ENCODE measurements at places on chromosomes 7 and 10.

DNA sequence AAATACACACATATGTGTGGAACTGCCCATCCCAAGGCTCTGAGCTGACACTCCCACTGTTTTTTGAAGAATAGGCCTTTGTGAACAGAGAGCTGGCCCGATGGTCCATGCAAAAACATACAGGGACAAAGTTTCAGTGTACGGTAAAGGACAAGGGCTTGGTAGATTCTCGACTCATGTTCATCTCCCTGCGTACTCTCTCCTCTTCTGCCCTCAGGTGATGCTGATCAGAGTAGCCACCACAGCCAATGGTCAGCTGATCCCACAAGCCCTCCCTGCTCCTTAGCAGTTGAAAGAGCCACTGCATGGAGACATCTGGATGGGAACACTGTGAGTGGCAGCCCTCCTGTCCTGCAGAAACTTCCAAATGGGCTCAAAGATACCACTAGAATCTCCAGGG lies 23.1 kb upstream of the C10orf71 start:
- no peak for DNase-seq

DNA sequence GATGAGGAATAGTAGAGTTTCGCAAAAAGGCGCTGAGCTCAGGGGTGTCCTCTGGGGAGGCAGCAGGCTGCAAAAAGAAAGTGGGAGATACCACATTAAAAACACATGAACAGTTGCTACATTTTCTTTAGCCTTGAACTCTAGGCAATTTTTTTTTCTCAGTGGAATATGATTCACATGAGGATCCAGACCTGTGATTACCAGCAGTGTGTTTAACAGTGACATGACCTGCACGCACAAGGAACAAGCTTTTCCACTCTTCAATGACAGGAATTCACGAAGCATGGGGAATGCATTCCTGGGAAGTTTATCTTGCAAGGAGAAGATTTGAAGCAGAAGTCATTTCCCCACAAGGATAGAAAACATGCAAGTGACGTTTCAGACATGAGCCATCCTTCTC lies 161.6 kb downstream of the ITGA8 start:
- peak; percentile 71 for DNase-seq

- DNase-seq: no peak
Measured at GRCh38 chr10:12649012-12649584, 299.8 kb downstream of the CAMK1D start.

GRCh38 chr7:5296611-5297226 lies 14.0 kb downstream of the SLC29A4 start:
- no peak for DNase-seq

- no peak for DNase-seq
Measured at GRCh38 chr7:91343996-91344629, 79.9 kb downstream of the FZD1 start.

DNA sequence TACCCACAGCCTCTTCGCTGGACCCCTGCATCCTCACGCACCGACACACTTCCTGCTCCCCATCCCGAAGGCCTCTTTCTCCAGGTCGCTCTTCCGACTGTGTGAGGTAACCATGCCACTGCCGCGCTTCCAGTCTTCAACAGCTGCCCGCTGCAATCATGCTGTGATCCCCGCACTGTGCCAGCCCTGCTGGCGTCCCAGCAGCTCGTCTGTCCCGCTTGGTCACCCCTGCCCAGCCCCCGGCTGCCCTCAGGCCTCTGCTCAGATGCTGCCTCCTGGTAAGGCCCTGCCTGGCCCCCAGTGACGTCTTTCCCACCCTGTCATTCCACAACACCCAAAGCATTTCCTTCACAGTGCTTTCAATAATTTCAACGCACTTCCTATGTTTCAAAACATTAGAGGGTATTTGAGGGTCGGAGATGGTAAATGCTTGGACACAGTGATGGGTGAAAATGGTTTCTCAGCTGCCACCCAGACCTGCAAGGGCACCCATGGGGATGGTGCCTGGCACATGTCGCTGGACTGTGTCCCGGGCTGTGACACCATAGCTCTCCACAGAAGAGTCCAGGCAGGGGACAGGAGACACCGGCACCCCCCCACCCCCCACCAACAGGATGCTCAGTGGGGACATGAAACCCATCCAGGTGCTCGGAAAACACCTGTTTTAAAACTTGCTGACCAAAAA lies 125.2 kb downstream of the MAD1L1 start:
- peak; percentile 18 for DNase-seq

- no peak for DNase-seq
Measured at GRCh38 chr10:3323865-3324498, 151.4 kb upstream of the PITRM1 start.

DNA sequence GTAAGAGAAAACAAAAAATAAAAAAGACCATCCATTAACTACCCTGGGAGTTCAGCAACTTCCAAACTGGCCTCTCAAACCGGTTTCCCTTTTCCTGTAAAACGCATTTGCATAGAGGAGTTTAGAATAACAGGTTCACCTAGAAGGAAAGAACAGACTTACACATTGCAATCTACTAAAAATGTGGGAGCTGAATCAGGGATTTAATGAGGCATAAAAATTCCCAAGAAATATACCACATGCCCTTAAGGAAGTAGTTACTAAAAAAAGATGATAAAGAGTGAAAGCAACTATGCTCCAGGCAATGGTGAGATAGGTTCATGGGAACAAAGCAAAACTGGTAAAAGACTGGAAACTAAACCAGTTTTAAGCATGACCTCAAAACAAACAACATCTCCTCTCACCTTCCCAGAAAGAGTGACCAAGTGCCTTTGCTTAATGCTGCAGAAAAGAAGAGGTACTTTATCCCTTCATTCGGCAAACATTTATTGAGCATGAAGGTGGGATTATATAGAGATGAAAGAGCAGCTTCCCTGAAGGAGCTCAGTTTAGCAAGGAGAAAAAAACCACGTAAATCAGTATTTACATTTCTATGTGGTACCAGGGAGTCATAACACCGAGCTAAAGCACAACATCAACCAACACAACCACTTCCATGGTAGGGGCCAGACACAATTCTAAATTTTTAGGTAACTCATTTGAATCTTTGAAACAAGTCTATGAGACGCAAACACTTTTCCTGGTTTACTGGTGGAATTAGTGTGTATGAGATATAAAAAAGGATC lies 152.8 kb downstream of the SGMS1 start:
- no peak for DNase-seq

DNA sequence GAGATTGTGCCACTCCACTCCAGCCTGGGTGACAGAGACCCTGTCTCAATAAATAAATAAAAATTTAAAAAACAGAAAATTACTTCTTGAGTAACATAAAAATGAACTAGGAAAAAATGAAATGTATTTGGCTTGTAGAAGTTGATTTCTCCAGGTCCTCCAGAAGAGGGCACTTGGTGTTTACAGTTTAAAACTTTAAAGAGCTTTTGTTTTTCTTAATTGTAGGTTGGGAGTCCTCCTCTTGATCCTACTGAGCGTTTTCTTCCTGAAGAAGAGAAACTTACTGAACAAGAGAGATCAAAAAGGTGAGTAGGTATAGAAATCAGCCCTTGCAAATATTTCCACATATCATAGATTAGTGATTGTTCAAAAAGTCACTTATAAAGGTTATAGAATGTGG lies 16.2 kb downstream of the KIFBP start:
- DNase-seq: peak; percentile 12

DNA sequence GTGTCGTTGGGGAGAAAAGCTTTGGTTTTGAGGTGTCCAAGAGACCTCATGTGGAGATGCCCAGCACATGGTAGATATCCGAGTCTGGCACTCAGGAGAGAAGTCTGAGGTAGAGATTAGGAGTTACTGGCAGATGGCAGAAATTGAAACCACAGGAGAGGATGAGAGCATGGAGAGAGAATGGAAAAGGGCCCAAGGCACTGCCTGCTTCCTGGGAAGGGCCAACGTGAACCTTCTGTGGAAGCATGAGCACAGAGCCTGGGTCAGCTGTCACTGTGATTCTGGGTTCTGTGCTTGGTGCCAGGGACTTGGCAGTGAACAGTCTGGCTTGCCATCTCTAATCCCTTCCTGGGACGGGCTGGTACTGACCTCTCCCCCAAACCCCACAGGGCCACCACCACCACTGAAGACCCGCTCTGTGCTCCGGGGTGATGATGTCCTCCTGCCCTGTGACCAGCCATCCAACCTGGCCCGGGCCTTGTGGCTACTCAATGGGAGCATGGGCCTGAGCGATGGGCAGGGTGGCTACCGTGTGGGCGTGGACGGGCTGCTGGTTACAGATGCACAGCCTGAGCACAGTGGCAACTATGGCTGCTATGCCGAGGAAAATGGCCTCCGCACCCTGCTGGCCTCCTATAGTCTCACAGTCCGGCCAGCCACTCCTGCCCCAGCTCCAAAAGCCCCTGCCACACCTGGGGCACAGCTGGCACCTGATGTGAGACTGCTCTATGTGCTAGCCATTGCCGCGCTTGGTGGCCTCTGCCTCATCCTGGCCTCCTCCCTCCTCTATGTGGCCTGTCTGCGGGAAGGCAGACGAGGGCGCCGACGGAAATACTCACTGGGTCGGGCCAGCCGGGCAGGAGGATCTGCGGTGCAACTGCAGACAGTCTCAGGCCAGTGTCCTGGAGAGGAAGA lies 4.1 kb downstream of the MRPL43 start:
- no peak for DNase-seq

DNA sequence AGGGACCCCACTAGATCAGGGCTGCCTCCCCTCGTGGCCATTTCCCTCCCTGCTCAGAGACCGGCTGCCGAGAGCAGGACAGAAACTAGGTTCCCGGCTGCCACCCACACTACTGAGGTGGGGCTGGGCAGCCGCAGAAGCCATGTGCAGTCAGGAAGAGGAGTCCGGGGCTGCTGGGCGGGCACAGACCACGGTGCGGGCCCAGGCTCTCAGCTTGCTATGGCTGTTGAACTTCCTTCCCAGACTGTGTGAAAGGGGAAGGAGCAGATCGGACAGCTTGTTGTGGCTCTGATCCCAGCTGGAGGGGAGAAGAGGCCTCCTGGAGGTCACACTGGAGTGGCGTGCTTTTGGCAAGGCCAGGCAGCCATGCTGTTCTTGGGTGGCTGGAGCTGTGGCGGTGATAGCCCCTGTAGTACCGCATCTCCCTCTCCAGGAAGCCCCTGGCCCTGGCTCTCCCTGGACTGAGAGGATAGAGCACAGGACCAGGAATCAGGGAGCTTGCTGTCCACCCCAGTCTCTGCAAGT lies 56.8 kb downstream of the HK1 start:
- no peak for DNase-seq

DNA sequence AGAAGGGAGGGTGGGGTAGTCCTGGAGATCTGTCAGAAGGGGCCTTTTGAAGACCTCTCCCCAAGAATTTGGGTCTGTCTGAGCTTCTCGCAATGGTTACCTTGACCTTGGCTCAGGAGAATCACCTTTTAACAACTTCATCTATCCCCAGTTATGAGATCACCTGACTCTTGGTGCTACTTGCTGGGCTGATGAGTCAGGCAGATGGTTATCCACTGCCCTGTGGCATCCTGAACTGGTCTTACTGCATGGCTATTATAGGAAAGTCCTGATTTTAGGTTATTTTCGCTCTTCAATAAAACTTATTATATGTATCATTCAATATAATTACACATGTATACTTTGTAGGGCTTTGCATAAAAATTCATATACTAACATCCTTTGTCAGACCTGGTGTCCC lies 274.7 kb downstream of the GFRA1 start:
- no peak for DNase-seq

DNA sequence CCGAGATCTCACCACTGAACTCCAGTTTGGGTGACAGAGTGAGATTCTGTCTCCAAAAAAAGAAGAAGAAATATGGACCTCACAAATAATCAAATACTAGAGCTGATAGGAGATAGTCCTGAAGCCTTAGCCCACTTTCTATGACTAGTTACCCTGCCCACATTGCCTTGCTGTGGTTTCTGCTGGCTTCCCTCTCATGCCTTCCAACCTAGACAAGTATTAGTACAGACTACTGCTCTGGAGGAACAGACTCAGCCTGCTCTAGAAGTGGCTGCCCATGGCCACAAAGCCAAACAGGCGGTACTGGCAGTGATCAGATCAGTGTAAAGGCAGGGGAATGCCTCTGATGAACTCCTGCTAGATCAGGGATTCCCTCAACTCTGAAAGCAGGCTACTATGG lies 89.7 kb upstream of the PRKAR2B start:
- no peak for DNase-seq

- DNase-seq: no peak
Measured at GRCh38 chr10:121914661-121915060, 13.2 kb downstream of the ATE1 start.

- DNase-seq: no peak
Measured at GRCh38 chr10:31014161-31014875, 17.3 kb downstream of the ZNF438 start.

- no peak for DNase-seq
Measured at GRCh38 chr7:151764056-151764920, 112.6 kb downstream of the PRKAG2 start.

GRCh38 chr7:50713123-50713965 lies 69.4 kb downstream of the GRB10 start:
- DNase-seq: no peak

- no peak for DNase-seq
Measured at GRCh38 chr10:71549766-71550533, 153.2 kb downstream of the CDH23 start.

GRCh38 chr7:111987115-111987826 lies 218.9 kb downstream of the DOCK4 start:
- no peak for DNase-seq

DNA sequence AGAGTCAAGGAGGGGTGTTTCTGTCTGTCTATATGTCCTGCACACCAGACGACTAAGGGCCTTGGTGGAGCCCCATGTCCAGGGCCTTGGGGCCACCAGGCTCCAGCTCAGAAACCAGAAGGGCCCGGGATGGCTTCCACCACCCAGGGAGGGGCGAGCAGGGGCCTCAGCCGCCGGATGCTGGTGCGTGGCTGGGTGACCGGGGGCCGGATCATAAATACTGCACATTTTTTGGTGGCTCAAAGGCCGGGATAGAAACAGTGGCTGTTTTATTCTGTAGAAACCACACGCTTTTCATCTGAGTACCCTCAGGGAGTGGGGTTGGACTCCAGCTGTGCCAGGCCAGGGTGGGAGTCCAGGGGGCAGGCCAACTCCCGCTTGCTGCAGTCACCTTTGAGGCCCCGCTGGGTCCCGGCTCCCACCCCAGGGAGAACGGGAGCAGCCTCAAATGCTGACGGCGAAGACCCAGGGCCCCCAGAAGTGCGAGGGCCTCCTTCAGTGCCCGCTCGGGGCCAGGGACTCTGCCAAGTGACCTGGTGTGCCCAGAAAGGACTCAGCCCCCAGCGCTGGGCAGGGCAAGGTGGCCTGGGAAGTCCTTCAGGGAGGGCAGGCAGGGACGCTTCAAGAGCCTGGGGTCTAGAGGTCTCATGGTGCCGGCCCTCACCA lies 28.2 kb downstream of the PDGFA start:
- DNase-seq: no peak

- DNase-seq: no peak
Measured at GRCh38 chr7:37360484-37360883, 88.2 kb downstream of the ELMO1 start.

GRCh38 chr10:71460615-71461014 lies 63.9 kb downstream of the CDH23 start:
- DNase-seq: no peak

All from brain microvascular endothelial cell (primary cell).